IPS-NIHi11 (cell line): ENCODE measurements at places on chromosomes 7 and 10.
A peak's percentile ranks its signal among the peaks of the same experiment; 100 is the strongest.

GRCh38 chr10:4847561-4848355, 21.8 kb downstream of the AKR1E2 start:
- DNase-seq, result no peak

- no peak for DNase-seq
Observed at GRCh38 chr10:408236-408635, 273.0 kb downstream of the ZMYND11 start.

DNA sequence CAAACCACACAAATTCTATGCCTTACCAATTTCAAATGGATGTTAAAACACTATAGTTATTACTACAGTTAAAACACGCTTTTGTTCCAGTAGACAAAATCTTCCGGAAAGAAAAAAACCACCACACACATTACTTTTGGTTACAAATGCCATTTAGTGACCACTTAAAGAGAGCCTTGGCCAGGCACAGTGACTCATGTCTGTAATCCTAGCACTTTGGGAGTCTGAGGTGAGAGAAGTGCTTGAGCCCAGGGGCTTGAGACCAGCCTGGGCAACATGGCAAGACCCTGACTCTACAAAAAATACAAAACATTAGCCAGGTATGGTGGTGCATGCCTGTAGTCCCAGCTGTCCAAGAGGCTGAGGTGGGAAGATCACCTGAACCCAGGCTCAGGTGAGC, 7.2 kb downstream of the TNPO3 start:
- DNase-seq, result no peak

GRCh38 chr10:22427101-22427500, 81.8 kb downstream of the SPAG6 start:
- peak; percentile 35 for DNase-seq

DNA sequence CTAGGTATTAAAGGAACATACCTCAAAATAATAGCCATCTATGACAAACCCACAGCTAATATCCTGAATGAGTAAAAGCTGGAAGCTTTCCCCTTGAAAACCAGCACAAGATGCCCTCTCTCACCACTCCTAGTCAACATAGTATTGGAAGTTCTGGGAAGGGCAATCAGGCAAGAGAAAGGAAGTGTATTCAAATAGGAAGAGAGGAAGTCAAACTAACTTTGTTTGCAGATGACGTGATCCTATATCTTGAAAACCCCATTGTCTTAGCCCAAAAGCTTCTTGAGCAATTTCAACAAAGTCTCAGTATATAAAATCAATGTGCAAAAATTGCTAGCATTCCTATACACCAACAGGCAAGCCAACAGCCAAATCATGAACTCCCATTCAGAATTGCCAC, 131.3 kb downstream of the FANK1 start:
- DNase-seq, result no peak

DNA sequence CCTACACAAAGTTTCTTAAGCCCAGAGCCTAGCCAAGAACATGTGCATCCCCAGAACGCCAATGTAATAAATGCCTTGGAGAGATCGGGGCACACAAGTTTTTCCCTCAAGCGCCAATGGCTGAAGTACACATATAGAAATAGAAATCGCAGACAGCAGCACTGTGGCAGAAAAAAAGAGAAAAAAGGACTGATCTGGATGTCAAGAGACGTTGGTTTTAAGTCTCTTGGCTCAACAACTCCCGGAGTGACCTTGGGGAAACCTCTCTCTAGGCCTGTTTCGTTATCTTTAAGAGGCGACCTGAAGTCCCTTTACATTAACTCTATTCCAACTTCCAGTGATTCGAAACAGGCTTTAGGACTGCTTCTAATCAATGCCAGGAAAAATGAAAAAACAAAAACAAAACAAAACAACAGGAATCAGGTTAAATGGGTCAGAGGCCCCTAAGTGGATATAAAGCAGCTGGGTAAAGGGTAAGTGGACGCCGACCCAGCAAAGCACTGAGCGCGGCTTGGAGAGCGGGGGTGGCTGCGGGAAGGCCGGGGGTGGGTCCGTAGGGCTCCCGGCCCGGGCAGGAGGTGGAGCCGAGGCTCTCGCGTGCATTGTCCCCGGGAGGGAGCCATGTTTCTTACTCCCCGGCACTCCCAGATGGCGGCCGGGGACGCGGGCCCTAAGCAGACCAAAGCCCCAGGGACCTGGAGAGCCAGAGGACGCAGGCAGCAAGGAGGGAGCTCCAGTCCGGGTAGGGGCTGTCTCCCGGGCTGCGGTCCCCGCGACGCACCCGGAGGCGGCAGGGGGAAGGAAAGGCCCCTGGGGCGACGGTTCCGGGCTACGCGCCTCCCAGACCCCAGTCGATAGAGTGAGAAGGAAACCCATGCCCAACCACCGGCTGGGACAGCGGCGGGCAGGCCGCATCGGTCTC, 757 bp downstream of the EIF3A start:
- peak; percentile 88 for DNase-seq

- DNase-seq, result no peak
Observed at GRCh38 chr10:15521328-15521903, 150.3 kb upstream of the FAM171A1 start.

DNA sequence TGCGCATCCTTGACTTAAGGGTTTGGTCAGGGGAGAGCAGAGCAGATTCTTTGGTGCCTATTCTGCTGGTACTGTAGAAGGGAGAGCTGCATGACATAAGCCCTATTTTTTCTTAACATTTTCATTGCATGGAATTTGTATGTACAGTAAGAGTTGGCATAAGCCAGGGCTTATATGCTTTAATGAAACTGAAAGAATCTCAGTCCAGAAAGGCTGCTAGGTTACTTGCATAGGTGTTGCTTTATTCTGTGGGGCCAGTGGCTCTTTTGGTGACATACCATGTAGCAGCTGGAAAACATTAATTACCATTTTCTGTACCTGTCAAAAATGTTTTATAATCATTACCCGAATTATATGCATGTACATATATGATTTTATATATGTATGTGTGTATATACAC, 152.1 kb downstream of the LYZL1 start:
- DNase-seq, result no peak

DNA sequence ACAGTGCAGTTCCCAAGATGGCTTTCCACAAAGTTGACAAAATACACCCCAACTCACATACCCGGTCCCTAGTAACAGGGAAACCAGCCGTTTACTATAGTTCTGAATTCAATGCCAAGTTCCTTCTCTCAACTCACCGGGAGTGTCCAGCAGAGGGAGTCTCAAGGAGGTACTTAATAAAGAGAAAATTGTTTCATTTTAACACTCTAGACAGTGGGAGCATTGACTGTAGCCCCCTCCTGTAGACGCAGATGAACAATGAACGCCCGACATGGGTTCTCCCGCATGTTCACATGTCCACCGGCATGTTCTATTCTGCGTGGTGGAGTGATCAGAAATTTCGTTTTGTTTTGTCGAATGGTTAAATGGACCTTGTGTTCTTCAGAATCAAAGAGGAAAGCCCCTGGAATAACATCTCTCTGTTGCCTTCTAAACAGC, 1.9 kb downstream of the HIPK2 start:
- peak; percentile 52 for DNase-seq

- DNase-seq, result no peak
Observed at GRCh38 chr10:48923748-48924147, 15.9 kb downstream of the LRRC18 start.

GRCh38 chr10:98246911-98247805, 20.8 kb downstream of the LOXL4 start:
- DNase-seq, result no peak

DNA sequence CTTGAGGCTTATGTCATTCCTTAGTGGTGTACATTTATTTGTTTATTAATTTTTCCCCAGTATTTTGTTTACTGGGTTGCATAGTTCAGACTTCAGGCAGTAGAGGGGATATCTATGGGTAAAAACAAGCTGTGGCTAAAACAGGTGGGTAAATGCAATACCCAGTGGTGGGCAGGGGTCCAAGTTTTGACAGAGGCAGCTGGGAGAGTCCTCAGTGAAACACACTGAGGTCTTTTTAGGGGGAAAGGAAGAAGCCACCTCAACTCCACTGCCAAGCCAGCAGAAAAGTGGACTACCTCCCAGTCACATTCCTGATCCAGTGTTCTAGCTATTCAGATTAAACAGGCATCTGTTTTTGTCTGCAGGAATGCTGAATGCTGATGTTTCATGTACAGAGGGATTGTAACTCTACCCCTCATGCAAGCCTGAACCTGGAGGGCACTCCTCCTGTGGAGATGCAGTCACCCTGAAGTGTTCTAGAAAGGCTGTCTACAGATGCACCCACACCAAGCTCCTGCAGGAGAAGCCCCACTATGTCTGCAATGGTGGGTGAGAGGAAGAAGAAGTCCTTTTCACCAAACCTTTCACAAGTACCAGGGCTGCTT, 757.8 kb downstream of the INHBA start:
- DNase-seq, result no peak

- no peak for DNase-seq
Observed at GRCh38 chr7:130415006-130415405, 25.8 kb downstream of the CEP41 start.

DNA sequence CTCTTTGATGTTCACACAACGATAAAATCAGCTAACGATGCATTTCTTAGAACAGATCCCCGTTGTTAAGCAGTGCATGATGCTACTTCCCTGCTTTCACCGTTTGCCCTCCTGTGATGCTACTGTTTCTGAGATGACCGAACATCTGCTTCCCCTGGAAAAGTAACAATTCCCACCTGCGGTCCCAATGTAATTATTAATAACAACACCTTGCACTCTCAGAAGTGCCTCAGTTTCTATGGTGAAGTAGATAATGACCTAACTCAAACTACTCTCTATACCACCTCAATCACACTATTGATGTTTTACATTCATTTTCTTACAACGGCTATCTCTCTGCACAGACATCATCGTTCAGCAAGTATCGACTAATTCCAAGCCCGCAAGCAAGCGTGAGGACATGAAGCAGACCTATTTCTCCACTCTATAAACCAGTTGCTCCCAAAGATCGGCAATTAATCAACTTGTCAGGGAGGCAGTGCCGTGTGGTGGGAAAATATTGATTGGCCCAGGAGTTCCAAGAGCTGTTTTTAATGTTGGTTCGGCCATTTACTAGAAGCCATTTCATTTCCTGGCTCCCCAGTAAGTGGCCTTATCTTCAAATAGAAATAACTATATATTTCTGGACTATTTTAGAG, 42.7 kb downstream of the FAM107B start:
- DNase-seq, result no peak

GRCh38 chr10:72407927-72408600, 53.3 kb upstream of the DNAJB12 start:
- DNase-seq, result no peak

DNA sequence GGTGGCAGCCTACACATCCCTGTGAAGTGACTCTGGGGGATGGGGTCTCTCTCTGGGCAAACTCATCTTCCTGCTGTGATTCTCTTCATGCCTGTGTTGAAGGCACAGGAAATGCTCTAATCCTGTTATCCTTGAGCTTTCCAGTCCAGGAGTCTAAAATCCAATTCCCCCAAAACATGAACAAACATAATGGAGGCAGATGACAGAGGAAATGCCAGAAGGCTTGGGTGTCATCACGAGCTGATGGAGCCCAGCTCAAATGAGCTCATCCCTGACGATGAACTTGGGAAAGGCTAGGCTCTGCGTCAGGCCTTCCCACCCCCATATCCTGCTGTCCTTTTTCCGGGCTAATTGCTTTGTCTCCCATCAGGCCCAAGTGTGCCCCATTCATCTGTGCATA, 165.9 kb upstream of the PODXL start:
- DNase-seq, result no peak

- no peak for DNase-seq
Observed at GRCh38 chr7:139567647-139568345, 44.3 kb downstream of the CLEC2L start.

DNA sequence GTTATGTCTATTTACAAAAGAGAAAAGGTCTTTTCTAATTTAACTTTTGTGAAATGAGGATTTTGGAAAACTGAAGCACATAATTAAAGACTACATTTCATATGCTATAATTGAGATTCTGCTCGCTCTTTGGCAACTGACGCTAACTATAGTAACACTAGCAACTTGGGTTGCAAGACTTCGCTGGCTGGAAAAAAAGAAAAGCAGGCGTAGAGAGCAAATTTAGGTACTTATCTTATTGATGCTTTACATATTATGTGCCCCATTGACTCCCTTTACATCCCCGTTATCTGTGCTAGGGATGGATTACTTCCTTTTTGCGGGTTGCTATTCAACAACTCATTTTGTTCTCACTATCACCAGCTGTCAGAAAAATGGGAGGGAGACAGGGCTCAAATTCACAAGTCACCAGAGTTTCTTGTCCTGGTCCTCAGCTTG, 10.5 kb downstream of the SEMA3C start:
- DNase-seq, result no peak

DNA sequence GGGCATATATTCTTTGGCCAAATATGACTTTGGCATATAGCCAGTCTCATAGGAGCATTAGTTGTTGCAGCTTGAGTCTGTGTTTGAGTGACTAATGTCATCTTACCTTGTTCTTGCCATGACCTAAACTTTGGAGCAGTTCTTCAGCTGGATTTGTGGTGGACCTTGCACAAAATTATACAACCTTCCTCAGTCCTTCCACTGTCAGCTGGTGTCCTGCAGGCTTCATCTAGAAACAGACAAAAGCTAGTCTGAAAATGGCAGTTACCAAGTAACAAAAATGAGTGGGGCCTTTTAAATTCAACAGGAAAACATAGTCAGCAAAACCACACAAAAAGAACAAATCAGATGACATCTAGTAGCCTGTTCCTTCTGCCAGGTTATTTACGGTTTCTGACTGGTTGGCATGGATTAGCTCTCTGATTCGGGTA, 59.5 kb upstream of the HECTD2 start:
- no peak for DNase-seq

DNA sequence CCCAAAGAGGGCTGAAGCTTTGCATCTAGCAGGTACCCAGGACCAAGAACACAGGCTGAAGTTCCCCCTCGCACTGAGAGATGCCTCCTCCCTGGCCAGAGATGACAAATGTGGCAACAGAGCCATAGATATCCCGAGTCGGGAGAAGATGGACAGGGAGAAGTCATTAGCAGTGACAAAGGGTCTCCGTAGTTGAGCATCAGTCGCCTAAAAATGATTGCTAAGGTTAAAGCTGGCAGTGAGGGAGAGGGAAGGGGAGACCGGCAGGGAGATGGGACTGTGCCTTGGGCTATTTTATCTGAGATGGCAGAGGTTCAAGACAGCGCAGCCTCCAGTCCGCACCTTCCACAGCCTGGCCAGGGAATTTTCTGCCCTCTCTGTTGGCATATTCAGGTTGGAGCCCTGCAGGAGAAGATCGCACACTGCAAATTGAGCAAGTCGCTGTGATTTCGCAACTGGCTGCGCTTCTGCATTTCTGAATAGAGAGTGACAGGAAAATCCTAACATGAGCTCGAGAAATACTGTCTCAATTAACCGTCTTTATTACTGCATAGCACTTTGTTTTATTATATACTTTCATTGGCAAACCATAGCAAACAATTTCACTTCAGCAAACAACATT, 238.9 kb upstream of the GPR26 start:
- DNase-seq, result no peak

GRCh38 chr10:122688293-122688989, 11.2 kb downstream of the C10orf120 start:
- DNase-seq, result no peak
